ENCODE measurements at places on chromosomes 13 and 19.
A peak's percentile ranks its signal among the peaks of the same experiment; 100 is the strongest.

DNA sequence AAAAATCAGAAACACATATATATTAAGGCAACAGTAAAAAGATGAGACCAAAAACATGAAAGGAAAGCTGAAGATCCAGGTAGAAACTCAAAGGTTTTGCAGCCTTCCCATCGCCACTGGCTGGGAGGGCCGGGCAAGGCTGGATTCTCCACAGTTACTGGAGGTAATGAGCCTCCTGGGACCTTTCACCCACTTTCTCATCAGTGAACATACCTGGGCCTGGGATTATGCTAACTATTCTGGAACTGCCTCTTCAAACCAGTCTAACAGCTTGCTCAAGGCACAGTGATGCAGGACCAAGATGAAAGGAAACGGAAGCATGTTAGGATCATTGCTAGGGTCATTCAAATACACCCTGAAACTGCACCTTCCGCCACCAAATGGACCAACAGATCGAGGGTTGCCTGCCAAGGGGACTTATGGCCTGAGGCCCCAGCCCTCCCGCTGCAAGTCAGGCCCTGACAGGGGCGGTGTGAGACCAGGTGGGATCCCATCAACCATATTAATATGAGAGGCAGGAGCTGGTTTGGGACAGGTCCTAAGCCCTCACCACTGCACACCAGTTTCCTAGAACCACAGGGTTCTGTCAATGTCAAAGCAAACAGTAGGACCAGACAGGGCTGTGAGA is 28.4 kb upstream of the ATP12A start:
- no peak for DNase-seq

- DNase-seq = no peak
These were observed 1075.8 kb downstream of the PCDH9 start for GRCh38 chr13:66154354-66154753.

- DNase-seq = no peak
These were observed 823.0 kb upstream of the GPC6 start for GRCh38 chr13:92403606-92404005.

DNA sequence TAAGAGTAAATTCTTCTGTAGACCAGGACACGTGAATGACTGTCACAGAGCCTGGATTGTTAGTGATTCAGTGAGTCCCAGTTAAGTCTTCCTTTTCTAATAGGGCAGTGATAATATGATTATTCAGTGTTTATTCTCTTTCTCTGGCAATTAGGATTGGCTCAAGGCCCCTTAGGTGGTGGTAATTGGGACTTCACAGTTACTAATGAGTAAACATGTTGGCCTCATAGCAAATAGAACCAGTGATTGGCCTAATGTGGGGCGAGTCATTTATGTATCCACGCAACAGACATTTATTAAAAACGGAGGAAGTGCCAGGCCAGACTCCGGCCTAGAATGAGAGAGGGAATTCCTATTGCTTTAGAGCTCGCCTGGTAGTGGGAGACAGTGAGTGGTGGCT is 72.4 kb downstream of the SHISA2 start:
- DNase-seq = no peak

GRCh38 chr19:19545707-19546106 is 7.6 kb downstream of the CILP2 start:
- no peak for DNase-seq

GRCh38 chr13:45827318-45827717 is 24.2 kb downstream of the SIAH3 start:
- no peak for DNase-seq

- DNase-seq = no peak
These were observed 17.7 kb downstream of the PLEKHF1 start for GRCh38 chr19:29683009-29683408.

- no peak for DNase-seq
These were observed 3.6 kb downstream of the F2RL3 start for GRCh38 chr19:16892436-16892835.

GRCh38 chr19:16368385-16369305 is 44.0 kb downstream of the KLF2 start:
- DNase-seq = peak; percentile 87

- DNase-seq = no peak
These were observed 220.9 kb downstream of the FOXO1 start for GRCh38 chr13:40445557-40445990.

DNA sequence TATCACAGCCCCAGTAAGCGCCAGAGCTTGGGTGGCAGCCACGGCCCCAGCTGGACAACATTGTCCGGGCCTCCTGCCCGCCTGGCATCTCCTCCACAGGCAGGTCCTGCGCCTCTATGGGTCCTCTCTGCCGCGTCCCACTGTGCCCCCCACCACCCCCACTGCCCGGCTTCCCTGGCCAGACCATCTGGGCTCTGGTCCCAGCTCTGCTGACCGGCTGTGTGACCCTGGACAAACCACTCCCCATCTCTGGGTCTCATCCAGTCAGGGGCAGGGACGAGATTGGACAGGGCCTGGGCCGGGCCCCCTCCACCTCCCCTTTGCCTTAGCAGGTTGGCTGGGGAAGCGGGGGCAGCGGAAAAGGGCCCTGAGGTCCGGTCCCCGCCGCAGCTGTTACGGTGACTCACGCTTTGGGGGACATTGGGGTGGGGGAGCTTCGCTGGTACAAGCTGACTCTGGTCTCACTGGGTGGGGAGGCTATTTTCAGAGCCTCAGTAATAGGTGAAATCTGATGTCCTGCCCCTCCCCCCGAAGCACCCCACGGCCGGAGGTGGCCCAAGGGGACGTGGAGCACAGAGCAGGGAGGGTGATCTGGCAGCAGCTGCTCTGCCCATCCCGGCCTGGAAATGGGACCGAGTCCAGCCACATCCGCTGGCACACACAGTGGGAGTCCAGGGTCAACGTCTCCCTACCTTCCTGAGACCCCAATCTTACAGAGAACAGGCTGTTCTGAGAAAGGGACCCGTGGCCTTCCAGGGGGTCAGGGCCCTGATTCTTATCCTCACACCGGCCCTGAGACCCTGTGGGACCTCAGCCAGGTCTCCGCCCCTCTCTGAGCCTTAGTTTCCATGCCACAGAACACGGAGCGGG is 9.1 kb downstream of the NFIC start:
- no peak for DNase-seq

GRCh38 chr13:105334211-105334610 is 1201.3 kb downstream of the EFNB2 start:
- DNase-seq = no peak

- no peak for DNase-seq
These were observed 880.6 kb upstream of the GPC6 start for GRCh38 chr13:92346046-92346445.

- DNase-seq = peak; percentile 32
These were observed 8.4 kb downstream of the B3GNT3 start for GRCh38 chr19:17803264-17803896.

DNA sequence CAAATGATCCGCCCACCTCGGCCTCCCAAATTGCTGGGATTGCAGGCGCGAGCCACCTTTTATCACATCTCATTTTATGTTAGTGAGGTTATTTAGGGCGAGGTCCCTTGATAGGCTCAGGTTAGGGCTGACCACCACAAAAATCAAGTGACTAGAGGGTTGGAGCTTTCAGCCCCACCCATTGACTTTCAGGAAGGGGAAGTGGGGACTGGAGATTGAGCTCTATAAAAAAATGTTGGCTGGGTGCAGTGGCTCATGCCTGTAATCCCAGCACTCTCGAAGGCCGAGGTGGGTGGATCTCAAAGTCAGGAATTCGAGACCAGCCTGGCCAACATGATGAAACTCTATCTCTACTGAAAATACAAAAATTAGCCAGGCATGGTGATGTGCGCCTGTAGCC is 20.1 kb downstream of the FPR3 start:
- DNase-seq = no peak

DNA sequence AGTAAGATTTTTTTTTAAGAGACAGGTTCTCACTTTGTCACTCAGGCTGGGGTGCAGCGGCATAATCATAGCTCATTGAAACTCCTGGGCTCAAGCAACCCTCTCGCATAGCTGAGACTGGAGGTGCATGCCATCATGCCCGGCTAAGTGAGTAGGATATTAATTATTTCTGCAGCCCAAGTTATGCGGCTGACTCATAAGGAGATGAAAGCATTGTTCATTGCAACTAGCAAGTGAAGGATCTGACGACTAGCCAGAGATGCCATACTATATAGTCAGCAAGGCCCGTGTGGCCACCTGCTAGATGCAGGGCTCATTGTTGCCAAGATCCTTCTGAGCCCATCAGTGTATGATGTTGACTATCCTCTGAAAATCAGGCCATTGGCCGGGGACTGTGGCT is 45.2 kb downstream of the ABCC4 start:
- DNase-seq = no peak

GRCh38 chr13:31880851-31881494 is 141.6 kb downstream of the RXFP2 start:
- no peak for DNase-seq

GRCh38 chr19:51345076-51345620 is 3.2 kb upstream of the VSIG10L start:
- DNase-seq = no peak

GRCh38 chr19:47573071-47574026 is at the start of gene ZNF541:
Gene ZNF541 (minus strand): TSS chr19:47573148. CDS start chr19:47555856, 17,292 bp downstream.
- peak; percentile 87 for DNase-seq

DNA sequence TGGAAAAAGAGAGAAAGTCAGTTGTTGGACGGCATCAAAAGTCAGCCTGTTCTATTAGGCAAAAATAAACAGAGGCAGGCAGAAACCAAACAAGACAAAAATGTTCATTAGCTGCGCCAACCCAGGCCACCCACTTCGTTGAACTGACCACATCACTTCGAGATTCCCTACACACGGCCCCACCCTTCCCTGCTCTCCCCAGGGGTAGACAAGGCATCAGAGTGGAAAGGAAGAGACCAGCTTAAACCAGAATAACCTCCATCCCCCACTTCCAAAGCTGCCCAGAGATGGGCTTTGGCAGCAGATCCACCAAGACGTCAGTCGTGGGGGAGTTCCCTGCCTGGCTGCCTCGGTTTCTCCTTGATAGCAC is 204.6 kb upstream of the TSHZ3 start:
- no peak for DNase-seq

DNA sequence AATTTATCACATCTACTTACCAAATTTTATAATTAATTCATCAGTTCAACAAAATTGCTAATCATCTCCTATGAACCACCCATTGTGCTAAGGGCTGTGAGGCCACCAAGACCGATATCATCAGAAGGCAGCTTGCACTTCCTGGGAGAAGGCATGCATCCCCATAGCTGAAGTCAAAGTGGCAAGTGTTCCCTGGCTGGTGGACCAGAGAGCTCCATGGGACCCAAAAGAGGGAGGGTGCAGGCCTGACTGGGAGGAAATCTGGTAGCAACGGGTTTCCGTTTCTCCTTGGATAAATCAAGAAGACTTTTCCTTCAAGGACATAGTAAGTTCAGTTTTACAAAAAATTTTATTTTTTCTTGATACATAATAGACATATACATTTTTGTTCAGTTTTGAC is 325.2 kb downstream of the FGF9 start:
- no peak for DNase-seq

DNA sequence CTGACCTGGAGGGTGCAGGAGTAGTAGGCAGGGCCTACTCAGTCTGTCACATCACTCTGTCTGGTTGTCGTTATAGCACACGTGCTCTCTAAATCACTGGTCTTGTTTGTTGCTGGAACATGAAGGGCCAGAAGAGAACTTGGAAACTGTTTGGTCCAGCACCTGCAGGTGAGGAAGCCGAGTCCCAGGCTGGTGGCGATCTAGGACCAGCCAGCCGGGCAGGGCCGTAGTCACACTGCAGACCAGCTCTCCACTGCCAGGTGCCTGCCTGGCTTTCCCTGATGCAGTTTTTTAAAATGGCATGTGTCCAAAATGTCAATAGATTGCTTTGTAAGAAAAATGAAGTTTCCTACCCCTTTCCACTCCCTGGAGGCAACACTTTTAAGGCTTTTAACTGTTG is 53.7 kb downstream of the GGACT start:
- DNase-seq = no peak

DNA sequence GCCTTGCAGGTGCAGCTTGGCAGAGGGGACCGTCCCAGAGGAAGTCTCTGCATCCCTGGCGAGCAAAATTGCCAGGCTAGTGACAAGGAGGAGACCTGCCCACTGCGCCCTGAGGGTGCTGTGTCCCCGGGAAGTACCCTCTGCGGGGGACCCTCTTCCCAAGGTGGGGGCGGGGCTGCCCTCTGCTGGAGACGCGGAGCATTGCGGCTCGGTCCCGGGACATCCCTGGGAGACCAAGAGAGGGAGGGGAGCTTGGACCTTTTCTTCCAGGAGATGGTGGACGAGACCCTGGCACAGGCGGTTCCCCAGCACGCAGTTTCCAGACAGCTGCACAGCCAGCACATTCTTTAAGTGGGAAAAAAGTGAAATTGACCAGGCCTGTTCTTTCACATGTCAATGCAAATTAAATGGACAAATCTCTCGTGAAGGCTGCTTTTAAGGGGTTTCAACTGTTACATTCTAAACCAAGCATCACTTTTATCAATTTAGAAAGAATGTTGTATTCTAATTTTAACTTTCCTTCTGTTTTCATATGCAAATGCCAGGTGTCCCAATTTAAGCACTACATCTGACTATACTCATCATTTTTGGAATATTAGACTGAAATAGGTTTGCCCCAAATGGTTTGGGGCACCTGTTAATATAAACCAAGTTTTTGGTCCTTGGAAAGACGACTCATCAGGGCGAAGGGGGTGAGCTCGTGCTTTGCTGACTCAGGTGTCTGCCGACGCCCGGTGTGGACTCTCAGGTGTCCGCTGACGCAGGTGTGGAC is 60.7 kb downstream of the MCF2L start:
- peak; percentile 34 for DNase-seq

DNA sequence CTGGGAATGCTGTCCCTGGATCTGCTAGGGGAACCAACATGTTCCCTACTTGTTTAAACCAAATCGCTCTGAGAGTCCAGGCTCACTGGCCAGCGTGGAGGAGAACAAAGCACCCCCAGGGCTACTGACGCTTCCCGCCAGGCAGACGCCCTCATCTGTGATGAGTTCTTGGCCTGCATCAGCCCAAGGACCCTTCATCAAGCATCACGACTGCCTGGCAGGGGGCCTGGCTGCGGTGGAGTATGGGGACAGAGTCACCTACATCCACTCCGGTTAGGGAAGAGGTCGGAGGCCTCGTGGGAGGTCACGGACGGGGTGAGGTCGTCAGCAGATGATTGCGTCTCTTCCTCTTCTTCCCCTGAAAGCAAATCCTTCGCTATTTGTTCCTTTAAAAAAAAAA is 17.7 kb downstream of the MIER2 start:
- no peak for DNase-seq

GRCh38 chr19:9075064-9075949 is 11.6 kb upstream of the OR1M1 start:
- DNase-seq = no peak

GRCh38 chr19:19470579-19470978 is 44.8 kb downstream of the TSSK6 start:
- no peak for DNase-seq
